ENCODE measurements at places on chromosomes 7 and 10.

GRCh38 chr7:5284304-5285281 lies 1.9 kb downstream of the SLC29A4 start:
- DNase-seq: no peak

- no peak for DNase-seq
Measured at GRCh38 chr10:71399946-71400345, 3.2 kb downstream of the CDH23 start.

DNA sequence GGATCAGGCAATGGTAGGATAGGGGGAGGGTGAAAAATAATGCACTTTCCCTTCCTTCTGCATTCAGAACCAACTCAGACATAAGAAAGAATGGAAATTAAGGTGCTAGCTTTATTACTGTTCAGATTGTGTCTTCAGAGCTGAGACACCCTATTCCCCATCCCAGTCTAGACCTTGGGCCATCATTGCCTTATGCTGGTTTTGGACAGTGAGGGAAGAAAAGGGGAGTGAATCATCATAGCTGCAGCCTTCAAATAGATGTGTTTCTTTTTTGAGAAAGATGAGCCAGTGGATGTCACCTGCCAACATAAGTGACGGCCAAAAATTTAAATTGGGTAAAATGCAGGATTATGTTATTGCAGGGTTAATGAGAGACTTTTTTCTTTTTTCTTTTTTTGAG lies 27.0 kb upstream of the TOMM7 start:
- DNase-seq: no peak

DNA sequence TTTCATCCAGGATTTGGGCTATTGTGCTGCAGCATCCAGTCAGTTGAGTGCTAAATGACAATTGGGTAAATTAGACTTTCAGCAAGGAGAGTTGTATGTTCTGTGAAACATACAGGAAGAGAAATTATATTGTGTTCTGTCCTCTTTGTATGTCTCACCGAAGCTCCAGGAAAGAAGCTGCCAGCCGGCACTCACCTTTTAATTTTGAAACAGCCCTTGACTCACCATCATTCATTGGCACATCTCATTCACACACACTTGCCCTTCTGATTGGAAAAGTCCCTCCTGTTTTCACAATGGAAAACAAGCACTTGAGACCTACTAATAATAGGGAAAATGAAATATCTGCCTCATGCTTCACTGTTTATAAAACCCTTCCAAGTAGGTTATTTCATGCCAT lies 495.6 kb downstream of the RPS24 start:
- DNase-seq: no peak

GRCh38 chr7:140619176-140619575 lies 21.4 kb downstream of the DENND2A start:
- DNase-seq: no peak

DNA sequence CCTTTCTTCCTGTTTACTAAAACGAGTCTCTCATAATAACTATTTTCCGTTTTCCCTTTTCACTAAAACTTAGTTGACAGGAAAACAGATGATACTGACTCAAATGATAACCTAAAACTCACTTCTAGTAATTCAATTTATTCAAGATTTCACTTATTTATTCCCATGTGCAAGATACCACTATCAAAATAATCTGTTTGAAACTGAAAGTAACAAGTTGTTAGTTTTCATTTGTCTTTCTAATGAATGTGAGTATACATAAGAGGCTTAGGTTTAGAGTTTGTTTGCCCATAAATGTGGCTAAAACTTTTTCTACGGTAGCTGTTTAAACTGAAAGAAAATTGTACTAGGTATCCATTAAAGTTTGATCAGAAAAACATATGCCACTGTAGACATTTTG lies 314.9 kb upstream of the STEAP1 start:
- DNase-seq: no peak

DNA sequence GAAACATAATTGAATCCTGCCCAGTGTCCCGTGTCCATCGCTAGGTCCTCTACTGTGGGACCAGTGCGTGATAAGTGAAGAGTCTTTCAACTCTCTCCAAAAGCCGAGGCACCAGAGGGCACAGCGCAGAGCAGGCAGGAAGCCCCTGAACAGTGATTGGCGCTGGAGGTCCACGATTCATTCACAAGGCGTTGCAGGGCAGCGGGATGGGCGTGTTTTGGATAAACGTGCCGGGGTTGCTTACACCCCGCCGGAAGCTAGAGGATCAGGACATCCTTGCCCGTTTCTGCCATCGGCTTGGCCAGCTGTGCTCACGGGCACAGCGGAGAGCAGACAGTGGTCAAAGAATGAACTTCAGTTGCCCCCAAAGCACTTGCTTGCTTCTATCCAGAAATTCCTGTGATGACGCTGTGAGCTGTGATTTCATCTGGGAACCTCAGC lies 86.0 kb upstream of the PFKP start:
- DNase-seq: no peak

DNA sequence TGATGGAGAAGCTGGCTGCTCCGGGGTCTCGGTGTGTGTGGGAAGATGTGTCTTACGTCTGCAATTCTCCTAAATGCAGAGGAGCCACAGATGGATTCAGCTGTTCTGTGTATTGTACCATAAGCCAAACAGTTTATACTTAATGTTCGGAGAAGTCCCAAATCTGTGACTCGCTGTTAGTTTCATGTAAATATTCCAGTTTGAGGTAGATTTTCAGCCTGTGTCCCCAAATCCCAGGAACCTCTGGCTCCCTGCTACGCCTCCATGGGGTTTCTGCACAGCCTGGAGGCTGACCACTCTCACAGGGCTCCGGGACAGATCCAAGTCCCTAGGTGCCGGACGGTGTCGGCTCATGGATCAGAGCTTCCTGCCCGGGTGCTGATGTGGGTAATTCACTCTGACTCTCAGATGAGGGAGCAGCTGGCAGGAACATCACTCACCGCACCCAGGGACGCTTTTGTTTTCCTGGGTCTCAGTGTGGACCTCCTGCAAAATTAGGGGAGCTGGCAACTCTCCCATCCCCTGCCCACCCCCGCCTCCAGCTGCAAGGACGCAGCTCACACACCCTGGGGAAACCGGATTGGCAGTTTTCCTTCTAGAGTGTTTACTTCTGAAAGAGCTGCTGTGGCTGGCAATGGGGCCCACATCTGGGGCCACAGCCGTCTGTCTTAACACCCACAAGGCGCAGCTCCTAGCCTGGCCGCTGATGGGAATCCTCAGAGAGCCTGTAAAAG lies 421.1 kb upstream of the FOXK1 start:
- no peak for DNase-seq

GRCh38 chr7:27117887-27118491 lies 12.6 kb downstream of the HOXA4 start:
- DNase-seq: no peak

- DNase-seq: no peak
Measured at GRCh38 chr10:74912682-74913081, 86.3 kb downstream of the KAT6B start.

DNA sequence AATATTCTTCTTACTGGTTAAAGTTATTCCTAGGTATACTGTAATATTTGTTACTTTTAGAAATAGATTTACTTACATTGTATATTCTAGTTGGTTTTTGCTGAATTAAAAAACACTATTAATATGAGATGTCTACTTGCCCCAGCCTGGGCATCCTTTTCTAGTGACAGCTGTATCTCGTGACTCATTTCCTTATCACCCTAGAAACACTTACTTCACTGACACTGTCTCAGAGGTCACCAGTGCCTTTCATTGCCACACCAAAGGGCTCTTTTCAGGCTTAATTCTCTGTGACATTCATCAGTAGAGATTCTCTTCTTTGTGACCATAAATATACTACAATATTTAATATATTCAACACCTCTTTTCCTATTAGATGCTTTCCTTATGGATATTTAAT lies 194.7 kb downstream of the GALNT17 start:
- DNase-seq: no peak

DNA sequence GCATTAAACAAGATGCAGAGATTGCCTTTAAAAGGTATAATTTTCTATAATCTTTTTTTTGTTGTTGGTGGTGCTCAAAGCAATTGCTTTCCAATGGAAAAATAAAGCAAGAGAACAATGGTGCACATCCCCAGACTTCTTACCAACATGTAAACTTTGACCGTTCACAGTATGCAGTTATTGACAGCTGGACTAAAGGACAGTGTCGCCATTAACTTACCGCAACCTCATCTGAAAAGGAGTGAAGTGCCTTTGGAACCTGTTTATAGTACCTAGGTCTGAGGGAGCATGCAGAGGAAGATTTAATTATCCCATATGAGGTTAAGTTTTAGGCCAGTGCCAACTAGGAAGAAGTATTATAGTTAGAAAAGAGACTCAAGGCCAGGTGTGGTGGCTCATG lies 654.5 kb downstream of the PARD3 start:
- DNase-seq: no peak

DNA sequence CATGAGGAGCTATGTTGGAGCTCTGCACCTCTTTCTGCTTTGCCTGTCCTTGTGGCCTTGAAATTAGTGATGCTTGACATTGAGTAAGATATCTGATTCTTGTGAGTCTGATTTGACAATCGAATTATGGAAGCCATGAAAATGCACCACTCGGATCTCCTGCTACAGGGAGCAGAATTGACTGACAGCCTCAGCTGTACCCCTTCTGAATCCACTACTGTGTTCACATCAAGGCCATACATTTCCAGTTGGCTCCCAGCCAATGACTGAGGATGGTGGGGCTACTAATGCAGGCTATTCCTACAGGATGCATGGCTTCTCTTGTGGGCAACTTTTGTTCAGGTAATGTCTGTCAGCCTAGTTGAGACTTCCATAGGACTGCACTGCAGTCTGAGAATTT lies 321.9 kb downstream of the REEP3 start:
- no peak for DNase-seq

GRCh38 chr10:44198096-44198779 lies 186.7 kb downstream of the CXCL12 start:
- DNase-seq: no peak

DNA sequence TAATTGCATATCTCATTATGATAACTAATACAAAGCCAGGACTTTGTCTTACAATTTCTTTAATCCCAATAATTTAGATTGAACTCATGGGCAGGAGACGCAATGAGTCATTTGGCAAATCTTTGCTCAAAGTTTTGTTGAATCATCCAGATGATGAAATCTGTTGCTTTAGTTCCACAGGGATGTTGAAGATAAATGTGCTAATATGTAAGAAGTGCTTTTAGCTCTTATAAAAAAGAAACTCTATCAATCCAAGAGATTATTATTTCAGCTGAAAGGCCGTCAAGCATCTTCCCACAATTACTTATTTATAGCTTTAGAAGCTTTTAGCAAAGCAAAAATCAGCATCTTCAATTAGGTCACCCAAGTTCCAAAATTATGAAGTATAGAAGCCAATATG lies 36.8 kb upstream of the ANK3 start:
- DNase-seq: no peak

- DNase-seq: no peak
Measured at GRCh38 chr10:5832946-5833345, 19.7 kb upstream of the GDI2 start.

DNA sequence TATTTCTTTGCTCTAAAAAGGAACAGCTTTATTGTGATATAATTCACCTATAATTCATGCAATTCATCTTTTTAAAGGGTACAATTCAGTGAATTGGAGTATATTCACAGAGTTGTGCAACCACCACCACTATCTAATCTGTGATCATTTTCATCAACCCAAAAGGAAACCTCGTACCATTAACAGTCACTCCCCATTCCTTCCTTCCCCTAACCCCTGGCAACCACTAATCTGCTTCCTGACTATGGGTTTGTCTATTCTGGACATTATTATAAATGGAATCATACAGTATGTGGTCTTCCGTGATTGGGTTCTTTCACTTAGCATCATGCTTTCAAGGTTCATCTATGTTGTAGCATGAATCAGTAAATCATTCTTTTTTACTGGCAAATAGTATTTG lies 52.3 kb downstream of the MKI67 start:
- no peak for DNase-seq

GRCh38 chr7:54426406-54426805 lies 115.8 kb upstream of the VSTM2A start:
- DNase-seq: no peak

DNA sequence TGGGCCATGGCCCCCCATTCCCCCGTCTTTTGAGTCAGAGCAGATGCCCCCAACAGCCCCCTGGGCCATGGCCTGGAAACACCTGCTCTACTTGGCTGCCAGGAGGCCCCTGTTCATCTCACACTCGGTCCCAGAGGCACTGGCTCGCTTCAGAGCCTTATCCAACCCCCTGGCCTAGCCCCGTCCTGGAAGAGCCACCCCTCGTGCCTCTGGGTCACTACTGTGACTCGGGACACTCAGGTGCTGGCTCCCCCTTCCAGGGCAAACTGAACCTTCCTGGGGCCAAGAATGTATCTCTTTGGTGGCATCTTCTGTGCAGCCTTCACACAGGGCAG lies 7.0 kb downstream of the POLR2J start:
- no peak for DNase-seq

- no peak for DNase-seq
Measured at GRCh38 chr10:59245686-59246085, 69.2 kb downstream of the PHYHIPL start.

GRCh38 chr10:4813023-4813422 lies 13.0 kb upstream of the AKR1E2 start:
- no peak for DNase-seq

DNA sequence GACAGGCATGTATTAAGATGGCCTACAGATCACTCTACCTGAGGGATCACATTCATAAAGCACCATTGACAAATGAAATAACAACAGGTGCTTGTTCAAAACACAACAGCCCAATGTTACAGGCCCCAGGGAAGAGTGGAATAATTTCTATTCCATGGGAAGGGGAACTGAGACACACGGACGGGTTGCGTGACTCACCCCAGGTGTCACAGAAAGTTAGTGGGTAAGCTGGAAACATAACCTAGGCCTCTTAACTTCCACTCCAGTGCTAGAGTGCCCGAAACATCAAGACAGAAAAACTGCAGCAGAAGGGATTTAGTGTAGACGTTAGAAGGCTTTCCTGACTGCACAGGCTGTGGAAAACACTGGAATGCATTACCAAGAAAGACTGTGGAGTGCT lies 48.3 kb downstream of the SLC37A3 start:
- DNase-seq: no peak

GRCh38 chr7:94028768-94029167 lies 24.6 kb upstream of the BET1 start:
- DNase-seq: no peak

GRCh38 chr10:79184145-79184625 lies 115.4 kb downstream of the ZMIZ1 start:
- DNase-seq: no peak

DNA sequence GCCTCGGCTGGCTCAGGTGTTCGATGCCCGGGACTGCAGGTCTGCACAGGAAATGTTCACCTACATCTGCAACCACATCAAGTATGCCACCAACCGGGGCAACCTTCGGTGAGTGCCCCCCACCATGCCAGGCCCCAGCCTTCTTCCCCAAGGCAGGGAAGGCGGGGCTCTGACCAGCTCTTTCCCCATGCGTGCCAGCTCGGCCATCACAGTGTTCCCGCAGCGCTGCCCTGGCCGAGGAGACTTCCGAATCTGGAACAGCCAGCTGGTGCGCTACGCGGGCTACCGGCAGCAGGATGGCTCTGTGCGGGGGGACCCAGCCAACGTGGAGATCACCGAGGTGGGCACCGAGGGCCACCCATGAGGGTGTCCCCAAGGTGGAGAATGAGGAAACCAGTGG lies 7.5 kb downstream of the NOS3 start:
- no peak for DNase-seq
